ENCODE measurements at places on chromosomes 6 and 20. TPM values are rescaled to one million over a fixed set of nuclear protein-coding genes. Genes with fewer than 3 reads are reported as not detected.

GRCh38 chr6:51554029-51554428 is 533.4 kb downstream of the PKHD1 start:
- DNase-seq = no peak

GRCh38 chr6:158817728-158818580 is 1.2 kb downstream of the EZR start:
- peak; percentile 85 for DNase-seq

GRCh38 chr6:19839237-19839546 is 2.0 kb downstream of the ID4 start:
- no peak for DNase-seq

DNA sequence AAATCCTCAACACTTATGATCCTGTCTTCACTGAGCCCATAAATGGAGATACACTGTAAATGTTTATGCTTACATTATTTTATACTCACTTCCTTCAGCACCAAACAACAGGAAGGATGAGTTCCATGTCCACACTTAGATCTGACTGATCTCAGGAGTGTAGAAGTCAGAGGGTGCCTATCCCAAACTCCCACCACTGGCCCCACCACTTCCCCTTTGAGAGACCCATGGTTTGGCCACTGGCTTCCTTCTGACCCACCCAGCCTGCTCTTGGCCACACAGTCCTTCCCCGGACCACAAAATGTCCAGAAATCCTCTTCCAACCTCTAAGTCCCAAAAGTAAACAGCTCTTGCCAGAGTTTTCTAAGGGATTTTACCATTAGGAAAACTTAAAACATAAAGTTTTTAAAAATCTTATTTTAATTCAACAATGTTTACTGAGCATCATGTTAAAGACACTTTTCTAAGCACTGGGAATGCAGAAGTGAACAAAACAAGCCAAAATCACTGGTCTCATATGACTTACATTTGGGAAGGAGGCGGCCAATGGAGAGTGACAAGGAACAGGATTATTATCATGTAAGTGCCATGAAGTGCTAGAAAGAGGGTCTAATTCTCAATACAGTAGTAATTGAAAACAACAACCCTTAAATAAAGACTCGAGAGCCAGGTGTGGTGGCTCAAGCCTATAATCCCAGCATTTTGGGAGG is 103.8 kb downstream of the NRSN1 start:
- DNase-seq = no peak

POU5F1 gene
- not detected for total RNA-seq

- DNase-seq = no peak
Measured at GRCh38 chr20:50673146-50673465, 18.2 kb downstream of the RIPOR3 start.

SNRPB gene
- total RNA-seq = 461 TPM

IYD gene
- total RNA-seq = not detected

DNA sequence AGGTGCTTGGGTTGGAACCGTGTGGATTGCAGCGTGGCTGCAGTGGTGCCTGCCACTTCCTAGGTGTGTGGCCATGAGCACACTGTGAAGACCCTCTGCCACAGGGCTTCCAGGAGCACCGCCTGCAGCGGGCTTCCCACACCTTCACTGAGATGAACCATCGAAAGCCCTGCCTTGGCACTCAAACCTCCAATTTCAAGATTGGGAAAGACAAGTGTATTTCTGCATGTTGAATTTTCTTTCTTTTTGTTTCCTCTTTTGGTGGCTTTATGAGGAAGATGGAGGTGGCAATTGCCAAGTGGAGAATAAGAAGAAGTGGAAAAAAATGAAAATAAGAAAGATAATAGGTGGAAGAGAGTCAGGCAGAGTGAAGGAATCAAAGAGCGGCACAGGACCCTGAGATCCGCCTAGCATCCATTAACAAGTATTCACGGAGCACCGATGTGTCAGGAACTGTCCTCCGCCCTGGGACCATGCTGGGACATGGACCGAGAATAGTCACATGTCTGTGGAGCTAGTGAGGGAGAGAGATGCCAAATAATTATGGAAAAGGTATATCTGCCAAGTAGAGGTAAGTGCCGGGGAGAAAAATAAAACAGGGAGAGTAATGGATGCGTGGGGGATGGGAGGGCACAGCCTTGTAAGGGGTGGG is 159.9 kb downstream of the BCAS1 start:
- no peak for DNase-seq

DNA sequence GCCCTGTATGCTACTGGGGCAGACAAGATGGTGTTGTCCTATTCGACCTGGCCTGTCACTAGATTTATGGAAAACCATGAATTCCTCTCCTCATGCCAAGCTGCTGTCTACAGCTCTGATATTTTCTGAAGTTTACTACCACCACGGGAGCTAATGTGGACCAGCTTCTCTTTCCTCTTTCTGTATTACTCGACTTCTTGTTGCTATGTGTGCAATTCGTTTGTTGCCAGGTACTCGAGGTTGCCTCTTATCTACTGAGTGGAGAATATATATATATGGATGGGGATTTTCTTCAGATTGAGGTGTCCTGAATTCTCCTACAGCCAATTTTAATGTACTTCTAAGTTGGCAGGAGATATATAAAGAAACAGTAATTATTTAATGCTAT is 34.7 kb downstream of the MAN1A1 start:
- DNase-seq = no peak

USP49 gene
- 16.7 TPM for total RNA-seq

DNA sequence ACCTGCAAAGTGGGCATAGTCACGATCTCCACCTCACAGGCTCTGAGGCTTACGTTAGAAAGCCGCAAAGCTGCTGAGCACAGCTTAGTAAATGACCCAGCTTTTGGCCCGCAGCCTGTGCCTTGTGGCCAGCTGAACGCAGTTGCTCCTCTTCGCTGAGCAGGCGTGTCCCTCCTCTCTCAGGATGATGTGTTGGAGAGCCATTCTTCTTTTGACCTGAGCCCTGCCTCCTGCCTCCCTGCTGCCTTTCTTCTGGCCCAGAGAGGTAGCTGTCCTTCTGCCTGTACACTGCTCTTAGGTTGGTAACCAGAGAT is 47.6 kb upstream of the MYL9 start:
- DNase-seq = no peak

DNA sequence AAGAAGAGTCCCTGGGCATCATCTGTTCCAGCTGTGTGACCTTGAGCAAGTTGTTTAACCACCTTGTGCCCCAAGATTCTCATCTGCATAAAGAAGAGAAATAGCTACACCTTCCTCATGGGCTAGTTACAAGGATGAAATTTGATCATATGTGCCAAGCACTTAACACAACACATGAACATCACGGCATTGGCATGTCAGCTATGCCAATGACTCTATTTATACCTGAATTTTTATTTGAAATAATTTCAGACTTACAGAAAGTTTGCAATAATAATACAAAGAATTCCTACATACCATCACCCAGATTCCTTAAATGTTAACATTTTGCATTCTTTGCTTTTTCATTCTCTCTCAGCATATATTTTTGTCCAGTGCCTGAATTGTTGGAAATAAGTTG is 21.0 kb upstream of the TCF15 start:
- no peak for DNase-seq

PSMB9 gene
- 262 TPM for total RNA-seq

- no peak for DNase-seq
Measured at GRCh38 chr6:148405894-148406293, 63.3 kb downstream of the SASH1 start.

SPATS1 gene
- total RNA-seq = not detected

DNA sequence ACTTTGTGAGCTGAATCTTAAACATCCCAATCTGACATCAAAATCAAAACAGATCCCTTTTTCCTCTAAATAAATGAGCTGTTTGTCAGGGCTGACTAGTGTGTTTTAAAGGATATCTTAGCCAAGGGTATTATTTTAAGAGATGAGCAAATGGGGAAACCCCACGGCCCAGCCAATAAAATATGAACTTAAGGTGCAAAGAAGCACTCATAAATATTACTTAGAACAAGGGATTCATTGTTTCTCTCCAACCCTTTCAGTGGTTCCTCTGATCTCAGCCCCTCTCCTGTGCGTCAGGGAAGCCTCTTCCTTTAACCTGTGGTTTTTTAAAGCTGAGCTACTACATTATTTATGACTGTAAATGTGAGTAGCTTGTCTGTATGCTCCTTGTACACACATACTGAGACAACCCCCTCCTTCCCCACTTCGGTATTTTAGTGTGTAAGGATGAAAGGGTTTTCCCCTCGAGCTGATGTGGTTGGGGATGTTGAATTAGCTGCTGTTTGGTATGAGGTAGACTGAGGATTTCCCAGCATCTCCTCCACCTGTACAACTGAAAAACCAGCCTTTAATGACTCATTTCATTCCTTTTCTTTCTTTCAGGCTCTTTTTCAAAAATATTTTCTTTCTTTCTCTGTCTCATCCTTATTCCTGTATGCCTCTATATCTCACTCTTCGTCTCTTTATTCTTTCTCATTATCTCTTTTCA is 6.5 kb downstream of the BMP5 start:
- no peak for DNase-seq

GRCh38 chr6:147711476-147711875 is 203.0 kb downstream of the SAMD5 start:
- no peak for DNase-seq

- DNase-seq = no peak
Measured at GRCh38 chr6:3194535-3195419, 32.7 kb downstream of the TUBB2B start.

DNA sequence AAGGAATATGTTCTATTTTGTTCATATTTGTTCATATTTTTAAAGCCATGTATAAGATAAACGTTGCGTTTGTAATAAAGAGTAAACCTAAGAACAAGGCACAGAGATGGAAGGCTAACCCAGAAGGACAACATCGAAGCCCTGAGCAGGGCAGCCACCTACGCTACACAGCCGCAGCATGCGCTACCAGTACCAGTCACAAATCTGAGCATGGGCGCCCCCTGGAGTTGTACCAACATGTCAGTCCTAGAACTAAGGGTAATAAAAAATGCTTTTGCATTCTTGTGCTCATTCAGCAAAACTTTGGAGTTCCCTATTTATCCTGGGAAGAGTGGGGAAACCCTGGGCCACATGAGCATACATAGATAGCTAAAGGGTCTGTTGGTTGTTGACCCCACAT is 70.6 kb downstream of the PLEKHG1 start:
- DNase-seq = no peak

OR12D3 gene
- not detected for total RNA-seq

ENPP3 gene
- total RNA-seq = 1.4 TPM

DNA sequence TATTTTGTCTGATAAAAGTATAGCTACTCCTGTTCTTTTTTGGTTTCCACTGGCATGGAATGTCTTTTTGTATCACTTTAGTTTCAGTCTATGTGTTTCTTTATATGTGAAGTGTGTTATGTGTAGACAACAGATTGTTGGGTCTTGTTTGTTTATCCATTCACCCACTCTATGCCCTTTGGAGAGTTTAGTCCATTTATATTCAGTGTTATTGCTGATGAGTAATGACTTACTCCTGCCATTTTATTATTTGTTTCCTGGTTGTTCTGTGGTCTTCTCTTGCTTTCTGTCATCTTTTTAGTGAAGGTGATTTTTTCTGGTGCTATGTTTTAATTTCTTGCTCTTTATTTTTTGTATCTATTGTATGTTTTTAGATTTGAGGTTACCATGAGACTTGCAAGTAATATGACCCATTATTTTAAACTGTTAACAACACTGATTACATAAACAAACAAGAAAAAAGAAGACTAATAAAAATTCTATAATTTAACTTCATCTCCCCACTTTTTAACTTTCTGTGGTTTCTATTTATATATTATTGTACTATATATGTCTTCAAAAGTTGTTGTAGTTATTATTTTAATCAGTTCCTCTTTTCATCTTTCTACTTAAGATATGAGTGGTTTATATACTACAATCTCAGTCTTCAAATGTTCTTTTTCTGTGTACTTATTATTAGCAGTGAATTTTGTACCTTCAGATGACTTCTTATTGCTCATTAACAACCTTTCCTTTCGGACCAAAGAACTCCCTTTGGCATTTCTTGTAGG is 323.4 kb downstream of the BTBD9 start:
- no peak for DNase-seq

FRS3 gene
- 5.2 TPM for total RNA-seq

- DNase-seq = no peak
Measured at GRCh38 chr6:38429546-38429945, 210.2 kb downstream of the BTBD9 start.

GRCh38 chr6:7426447-7427169 is 37.0 kb downstream of the RIOK1 start:
- no peak for DNase-seq

- no peak for DNase-seq
Measured at GRCh38 chr6:125959041-125959440, 2.5 kb downstream of the HINT3 start.

GRCh38 chr20:2680046-2680445 is 12.5 kb upstream of the EBF4 start:
- no peak for DNase-seq

- no peak for DNase-seq
Measured at GRCh38 chr6:39426073-39426456, 103.6 kb upstream of the KCNK16 start.

DNA sequence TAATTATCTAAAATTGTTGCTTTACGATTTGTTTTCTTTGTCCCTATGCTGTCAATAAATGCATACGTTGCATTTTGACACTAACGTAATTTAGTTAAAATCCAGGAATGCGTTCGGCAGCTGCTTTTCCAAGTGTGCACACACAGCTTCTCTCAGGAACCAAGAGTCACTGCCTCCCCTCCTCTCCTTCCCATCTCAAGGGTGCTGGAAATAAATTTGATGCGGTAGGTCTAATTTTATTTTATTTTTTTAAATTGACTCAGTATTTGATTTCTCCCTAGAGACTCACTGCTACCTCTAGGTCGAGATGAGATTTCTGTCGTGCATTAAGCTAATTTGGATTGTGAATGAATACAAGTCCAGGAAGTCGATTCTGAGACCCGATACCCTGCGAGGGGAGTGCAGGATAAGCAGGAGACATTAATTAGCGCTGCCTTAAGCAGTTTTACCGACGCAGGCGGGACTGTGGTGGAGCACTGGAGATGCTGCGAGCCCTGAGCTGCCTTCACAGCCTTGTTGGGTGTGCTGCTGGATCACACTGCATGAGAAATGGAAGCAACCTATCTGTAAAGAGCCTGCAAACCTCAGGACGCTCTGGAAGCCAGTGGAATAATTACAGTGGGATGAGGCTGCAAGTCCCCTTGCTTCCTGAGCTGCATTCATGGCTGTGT is 381.2 kb downstream of the C6orf118 start:
- DNase-seq = no peak

CRIP3 gene
- 4.2 TPM for total RNA-seq

DNA sequence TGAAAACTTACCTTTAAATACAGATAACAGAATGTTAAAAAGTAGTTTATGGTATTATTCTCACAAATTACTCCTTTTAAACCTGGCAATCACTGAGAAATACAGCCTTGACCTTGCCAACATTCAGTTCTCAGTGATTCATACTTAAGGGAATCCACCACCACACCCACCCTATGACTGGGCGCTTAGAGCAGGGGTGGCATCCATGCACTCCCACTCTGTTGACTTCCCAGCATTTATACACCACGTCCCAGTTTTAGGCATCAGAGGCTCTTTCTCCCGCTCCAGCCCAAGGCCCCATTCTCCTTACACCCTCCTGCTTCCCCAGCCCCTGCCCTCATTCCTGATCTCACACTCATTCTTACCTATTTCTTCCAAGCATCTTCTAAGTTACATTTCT is 16.3 kb downstream of the TRAF3IP2 start:
- no peak for DNase-seq

BPIFB4 gene
- total RNA-seq = not detected

GRCh38 chr6:3908961-3909360 is 59.8 kb downstream of the FAM50B start:
- DNase-seq = no peak

LTB gene
- 89.3 TPM for total RNA-seq

Data from activated naive CD4-positive, alpha-beta T cell treated with anti-CD3 and anti-CD28 coated beads, Interleukin-2, amount 50 U/mL, for 72 hours (primary cell).